Transverse colon (tissue), 4 donors: ENCODE measurements at places on chromosomes 5 and 9. TPM values are rescaled to one million over a fixed set of nuclear protein-coding genes. Genes with fewer than 3 reads are reported as not detected.
A peak's percentile ranks its signal among the peaks of the same experiment; 100 is the strongest.

DNA sequence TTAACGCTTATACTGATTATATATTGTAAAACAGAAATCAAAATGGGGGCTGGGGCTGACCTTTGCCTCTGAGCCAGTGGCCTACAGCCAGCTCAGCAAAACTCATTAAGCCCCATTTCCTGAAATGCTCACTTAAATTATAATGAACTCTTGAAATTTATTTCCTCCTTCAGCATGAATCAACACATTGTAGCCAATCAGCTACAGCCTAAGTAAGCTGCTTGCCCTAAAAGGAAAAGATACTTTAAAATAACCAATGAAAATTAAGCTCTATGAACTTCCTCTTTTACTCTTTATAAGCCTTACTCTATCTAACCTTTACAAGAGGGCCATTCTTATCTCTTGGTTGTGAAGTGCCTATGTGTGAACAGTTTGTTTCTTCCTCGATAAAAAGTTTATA is 33.5 kb upstream of the SUB1 start:
- no peaks in the 10 kb centered on the region for H3K4me1 ChIP-seq
- no peaks in the 10 kb centered on the region for H3K36me3 ChIP-seq
- no peak overlapping the region for H3K4me3 ChIP-seq
- no peak overlapping the region for H3K27ac ChIP-seq

- H3K4me3 ChIP-seq, result no peak overlapping the region
- no peaks in the 10 kb centered on the region for H3K27me3 ChIP-seq
- DNase-seq, result no peak
- no peaks in the 10 kb centered on the region for H3K36me3 ChIP-seq
- H3K27ac ChIP-seq, result no peak overlapping the region
- no peaks in the 10 kb centered on the region for H3K4me1 ChIP-seq
Measured at GRCh38 chr9:101054657-101055056, 26.1 kb downstream of the PLPPR1 start.

RLN2 gene
- total RNA-seq, result not detected

SPATA31C1 gene
- total RNA-seq, result not detected

FOXD4L5 gene
- total RNA-seq, result not detected

- H3K4me1 ChIP-seq, result no peaks in the 10 kb centered on the region
- H3K27me3 ChIP-seq, result no peaks in the 10 kb centered on the region
- no peak overlapping the region for H3K27ac ChIP-seq
- no peaks in the 10 kb centered on the region for H3K36me3 ChIP-seq
- no peak overlapping the region for H3K4me3 ChIP-seq
- DNase-seq, result no peak
Measured at GRCh38 chr5:126562823-126563222, 32.2 kb downstream of the ALDH7A1 start.

DNA sequence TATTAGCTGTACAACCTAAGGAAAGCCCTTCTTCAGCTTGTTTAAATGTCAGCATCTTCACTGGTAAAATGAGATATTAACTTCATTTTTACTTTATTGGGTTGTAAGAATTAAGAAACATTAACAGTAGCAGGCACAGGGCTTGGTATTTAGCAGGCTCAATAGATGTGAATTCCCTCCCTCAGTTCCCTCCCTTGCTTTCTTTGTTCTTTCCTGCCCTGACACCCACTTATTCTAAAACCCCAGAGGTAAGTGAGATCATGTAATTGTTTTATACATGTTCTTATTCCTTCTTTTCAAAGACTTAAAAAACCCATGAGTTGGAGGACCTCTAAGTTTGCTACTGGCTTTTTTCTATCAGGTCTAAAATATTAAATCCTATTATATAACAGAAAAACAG is 73.3 kb upstream of the IFNK start:
- no peaks in the 10 kb centered on the region for H3K4me1 ChIP-seq
- H3K36me3 ChIP-seq, result no peaks in the 10 kb centered on the region
- H3K27ac ChIP-seq, result no peak overlapping the region
- no peaks in the 10 kb centered on the region for H3K27me3 ChIP-seq

- no peaks in the 10 kb centered on the region for H3K27me3 ChIP-seq
- H3K4me1 ChIP-seq, result no peaks in the 10 kb centered on the region
- DNase-seq, result no peak
- H3K36me3 ChIP-seq, result no peaks in the 10 kb centered on the region
- no peak overlapping the region for H3K27ac ChIP-seq
Measured at GRCh38 chr5:23740029-23740428, 232.6 kb downstream of the PRDM9 start.

DNA sequence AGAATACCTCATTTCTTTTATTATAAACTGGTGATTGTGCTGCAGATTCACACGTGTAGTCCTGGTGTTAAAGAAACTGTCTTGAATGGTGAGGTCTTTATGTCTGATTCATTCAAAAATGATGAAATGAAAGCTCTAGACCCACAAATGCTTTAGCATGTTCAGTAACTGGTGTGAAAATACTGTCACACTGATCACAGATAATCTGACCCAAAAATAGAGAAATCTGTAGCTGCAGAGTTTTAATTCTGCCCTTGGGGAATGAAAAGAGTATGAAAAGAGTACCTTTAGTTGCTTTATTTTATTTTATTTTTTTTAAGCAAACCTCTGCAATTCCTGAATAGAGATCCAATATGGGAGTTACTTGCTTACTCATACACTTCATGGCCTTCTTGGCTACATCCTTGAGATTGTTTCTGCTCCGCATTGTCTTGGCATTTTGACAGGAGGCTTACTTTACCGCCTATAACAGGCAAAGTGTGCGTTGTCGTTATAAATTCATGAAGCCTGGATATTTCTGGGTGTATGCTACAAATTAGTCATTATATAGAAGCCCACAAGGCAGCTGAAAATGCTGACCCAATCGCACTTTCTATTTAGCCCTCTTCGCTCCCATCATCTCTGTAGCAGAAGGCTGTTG is 2.7 kb downstream of the RGMB start:
- no peaks in the 10 kb centered on the region for H3K27me3 ChIP-seq
- H3K27ac ChIP-seq, result peak overlapping the region; percentile 62
- H3K4me3 ChIP-seq, result no peak overlapping the region
- peaks cover 49% of the 10 kb centered on the region for H3K4me1 ChIP-seq
- no peaks in the 10 kb centered on the region for H3K36me3 ChIP-seq

DNA sequence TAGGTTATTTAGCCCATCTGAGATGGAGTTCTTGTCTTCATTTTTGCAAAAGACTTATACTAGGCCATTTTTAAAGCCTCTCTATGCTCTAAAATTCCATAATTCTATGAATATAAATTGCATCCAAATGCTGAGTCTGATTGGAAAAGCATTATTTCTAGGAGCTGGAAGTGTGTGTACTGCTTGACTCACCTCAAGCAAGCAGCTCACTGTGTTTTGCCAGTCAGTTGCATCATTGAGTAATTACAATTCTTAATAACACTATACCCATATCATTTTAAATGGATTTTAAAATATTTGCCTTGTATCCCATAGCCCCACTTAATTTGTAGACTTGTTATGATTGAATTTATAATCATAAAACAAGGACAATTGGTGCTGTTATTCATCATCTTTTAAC is 161.0 kb downstream of the PAM start:
- no peak overlapping the region for H3K27ac ChIP-seq
- DNase-seq, result no peak
- no peak overlapping the region for H3K4me3 ChIP-seq
- H3K27me3 ChIP-seq, result no peaks in the 10 kb centered on the region
- peaks cover 6% of the 10 kb centered on the region for H3K4me1 ChIP-seq

DNA sequence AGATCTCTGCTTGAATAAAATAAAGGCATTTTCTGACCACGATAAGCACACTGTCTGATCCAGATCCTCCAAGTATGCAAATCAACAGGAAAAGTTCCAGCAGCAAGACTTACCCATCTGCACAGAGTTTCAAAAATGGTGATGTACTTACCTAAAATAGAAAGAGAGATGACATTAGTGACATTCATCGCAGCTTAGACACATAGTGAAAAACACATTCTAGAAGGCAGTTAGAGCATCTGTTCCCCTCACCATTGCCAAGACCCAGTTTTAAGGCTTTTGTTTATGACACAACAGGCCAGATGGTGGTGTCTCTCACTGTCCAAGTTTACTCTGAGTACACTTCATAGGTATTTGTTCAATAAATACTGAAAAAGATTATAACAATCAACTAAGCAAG is 207.7 kb downstream of the PDE4D start:
- H3K27ac ChIP-seq, result peak overlapping the region; percentile 42
- H3K27me3 ChIP-seq, result no peaks in the 10 kb centered on the region
- no peak for DNase-seq
- H3K36me3 ChIP-seq, result no peaks in the 10 kb centered on the region

CATSPER3 gene
- total RNA-seq, result not detected

CBY3 gene
- total RNA-seq, result not detected

GRCh38 chr5:108649646-108650045 is 98.1 kb upstream of the FER start:
- H3K27ac ChIP-seq, result no peak overlapping the region
- DNase-seq, result no peak
- H3K4me1 ChIP-seq, result no peaks in the 10 kb centered on the region

DNA sequence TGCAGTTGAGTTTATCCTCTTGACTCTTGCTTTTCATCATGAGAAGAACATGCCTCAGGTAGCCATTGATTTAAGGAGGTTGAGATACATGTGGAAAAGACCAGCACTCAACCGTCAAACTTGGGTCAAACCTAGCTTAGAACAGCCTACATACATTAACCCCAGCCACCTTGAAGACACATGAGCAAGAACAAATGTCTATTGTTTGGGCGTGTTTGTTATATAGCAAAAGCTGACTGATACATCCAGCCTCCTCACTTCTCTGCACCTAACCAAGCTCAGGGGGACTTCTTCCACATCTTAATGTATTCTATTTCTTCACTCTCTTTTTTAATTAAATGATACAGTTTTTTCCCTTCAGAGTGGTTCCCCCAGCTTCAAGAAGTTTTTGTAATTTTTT is 28.7 kb downstream of the DRD1 start:
- H3K27me3 ChIP-seq, result no peaks in the 10 kb centered on the region
- no peak overlapping the region for H3K4me3 ChIP-seq
- H3K4me1 ChIP-seq, result no peaks in the 10 kb centered on the region
- no peak overlapping the region for H3K27ac ChIP-seq

DNA sequence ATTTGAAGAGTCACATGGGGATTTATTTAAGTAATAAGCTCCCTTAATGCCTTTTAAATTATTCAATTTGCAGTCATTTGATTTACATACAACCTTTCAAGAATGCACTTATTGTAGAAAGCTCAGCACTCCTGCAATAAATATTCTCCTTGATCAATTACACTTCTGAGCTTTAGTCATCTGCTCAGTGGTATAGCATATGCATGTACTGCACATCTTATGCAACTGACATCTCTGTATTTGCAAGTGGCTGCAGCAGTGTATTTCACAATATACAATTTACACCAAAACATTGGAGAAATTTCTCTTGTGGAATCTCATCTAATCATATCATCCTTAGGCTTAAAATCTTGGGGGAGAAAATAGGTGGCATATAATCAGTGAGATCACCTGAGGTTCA is 325.7 kb downstream of the SLF1 start:
- no peak overlapping the region for H3K4me3 ChIP-seq
- no peaks in the 10 kb centered on the region for H3K36me3 ChIP-seq
- no peaks in the 10 kb centered on the region for H3K27me3 ChIP-seq
- no peak for DNase-seq

GRCh38 chr5:134979416-134979815 is 11.7 kb downstream of the CATSPER3 start:
- no peaks in the 10 kb centered on the region for H3K27me3 ChIP-seq
- no peak for DNase-seq
- H3K36me3 ChIP-seq, result no peaks in the 10 kb centered on the region
- H3K27ac ChIP-seq, result no peak overlapping the region

GRCh38 chr9:92522983-92523970 is 12.5 kb downstream of the ECM2 start:
- H3K36me3 ChIP-seq, result no peaks in the 10 kb centered on the region
- no peak overlapping the region for H3K4me3 ChIP-seq
- H3K27me3 ChIP-seq, result no peaks in the 10 kb centered on the region
- no peak overlapping the region for H3K27ac ChIP-seq
- no peaks in the 10 kb centered on the region for H3K4me1 ChIP-seq

SPATA31A3 gene
- total RNA-seq, result not detected

- H3K27me3 ChIP-seq, result peaks cover 43% of the 10 kb centered on the region
- H3K4me1 ChIP-seq, result no peaks in the 10 kb centered on the region
- DNase-seq, result no peak
- H3K27ac ChIP-seq, result no peak overlapping the region
Measured at GRCh38 chr5:176778921-176779465, 31.4 kb upstream of the UNC5A start.

GABRA1 gene
- 7.9 TPM for total RNA-seq

LRRC19 gene
- 93.5 TPM for total RNA-seq

- H3K36me3 ChIP-seq, result no peaks in the 10 kb centered on the region
- H3K4me1 ChIP-seq, result no peaks in the 10 kb centered on the region
- no peak overlapping the region for H3K27ac ChIP-seq
- no peak for DNase-seq
- no peak overlapping the region for H3K4me3 ChIP-seq
Measured at GRCh38 chr5:167790462-167791260, 500.8 kb upstream of the WWC1 start.

DNA sequence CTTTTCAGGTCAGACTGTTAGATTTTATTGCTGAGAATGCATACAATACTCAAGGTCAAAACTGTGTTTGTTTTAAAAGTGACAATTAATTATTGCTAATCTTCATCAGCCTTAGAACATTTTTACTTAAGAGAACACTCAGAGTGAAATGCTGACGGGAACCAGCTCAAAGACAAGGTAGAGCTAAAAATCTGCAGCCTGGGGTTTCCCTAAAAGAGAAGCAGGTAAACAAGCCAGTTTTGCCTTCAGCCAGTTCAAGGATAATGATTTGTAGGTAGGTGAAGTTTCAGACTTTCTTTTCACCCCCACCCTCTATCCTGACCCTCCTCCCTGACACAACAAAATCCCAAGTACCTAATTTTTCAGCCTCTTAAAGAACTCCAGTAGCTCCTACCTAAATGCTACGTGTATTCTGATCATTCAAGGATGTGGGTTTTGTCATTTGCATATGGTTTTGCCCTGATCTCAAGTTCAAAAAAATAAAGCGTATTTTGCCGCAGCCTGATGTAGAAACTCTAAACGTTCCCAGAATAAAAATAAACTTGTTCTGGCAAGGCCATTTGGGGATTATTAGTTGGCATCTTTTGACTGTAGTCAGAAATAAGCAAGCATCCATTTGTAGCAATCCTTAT is 407.2 kb downstream of the EFNA5 start:
- H3K36me3 ChIP-seq, result no peaks in the 10 kb centered on the region
- H3K27ac ChIP-seq, result no peak overlapping the region
- H3K4me1 ChIP-seq, result no peaks in the 10 kb centered on the region
- DNase-seq, result no peak
- no peak overlapping the region for H3K4me3 ChIP-seq

- DNase-seq, result no peak
- H3K4me1 ChIP-seq, result no peaks in the 10 kb centered on the region
- H3K36me3 ChIP-seq, result no peaks in the 10 kb centered on the region
- H3K4me3 ChIP-seq, result no peak overlapping the region
- no peak overlapping the region for H3K27ac ChIP-seq
- H3K27me3 ChIP-seq, result peaks cover 100% of the 10 kb centered on the region
Measured at GRCh38 chr5:88682131-88682530, 200.9 kb downstream of the MEF2C start.
